ENCODE measurements at places on chromosomes 2 and 18.

- DNase-seq, result no peak
These were observed 70.1 kb upstream of the ASB18 start for GRCh38 chr2:236334122-236334876.

DNA sequence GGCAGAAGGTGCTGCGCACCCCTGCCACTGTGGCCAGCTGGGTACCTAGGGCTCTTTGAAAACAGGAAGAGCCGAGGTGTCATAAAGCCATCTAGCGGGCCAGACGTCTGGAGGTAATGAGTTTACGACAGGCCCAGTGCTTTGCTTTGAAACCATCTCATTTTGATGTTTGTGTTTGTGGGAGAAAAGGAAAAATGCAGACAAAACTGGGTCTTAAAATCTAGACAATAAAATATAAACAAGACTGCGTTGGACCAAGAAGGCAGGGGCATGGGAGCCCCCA is 3.2 kb downstream of the HOXD9 start:
- DNase-seq, result peak; percentile 72

DNA sequence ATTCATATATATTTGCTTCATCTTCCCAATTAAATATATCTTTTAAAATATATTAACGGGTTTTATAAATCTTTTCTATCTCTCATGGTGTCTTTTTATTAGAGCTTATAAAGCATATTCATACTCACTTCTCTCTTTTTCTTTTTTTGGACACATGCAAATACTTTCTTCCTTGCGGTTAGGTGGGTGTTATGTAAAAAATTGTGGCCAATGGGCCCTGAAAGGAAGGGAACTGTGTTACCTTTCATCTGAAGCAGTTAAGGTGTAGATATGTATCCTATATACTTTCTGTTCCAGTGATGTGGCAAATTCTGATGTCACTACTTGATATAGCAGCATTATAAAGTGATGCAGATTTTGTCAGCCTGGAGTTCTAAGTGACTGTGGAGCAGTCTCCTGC is 714.5 kb downstream of the PLCL1 start:
- no peak for DNase-seq

GRCh38 chr18:27412556-27412955 is 227.4 kb upstream of the CHST9 start:
- DNase-seq, result no peak

DNA sequence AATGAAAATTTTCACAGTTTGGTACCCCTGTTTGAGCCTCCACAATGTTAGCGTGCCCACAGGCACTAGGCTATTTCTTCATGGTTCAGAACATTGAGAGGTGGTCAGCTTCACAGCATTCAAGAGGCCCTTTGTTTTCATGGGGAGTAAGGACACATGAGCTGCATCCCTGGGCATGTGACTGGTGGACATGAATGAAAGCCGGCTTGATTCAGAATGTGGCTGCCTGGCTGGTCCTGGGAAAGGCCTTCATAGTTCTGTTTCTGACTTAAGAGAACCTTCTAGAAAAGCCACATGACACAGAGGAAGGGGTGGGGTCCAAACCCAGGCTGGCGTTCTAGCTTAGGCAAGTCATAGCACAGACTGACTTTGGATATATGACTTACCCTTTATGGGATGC is 420.6 kb downstream of the CMPK2 start:
- no peak for DNase-seq

- DNase-seq, result no peak
These were observed 174.0 kb upstream of the NT5C1B start for GRCh38 chr2:18763338-18763737.

DNA sequence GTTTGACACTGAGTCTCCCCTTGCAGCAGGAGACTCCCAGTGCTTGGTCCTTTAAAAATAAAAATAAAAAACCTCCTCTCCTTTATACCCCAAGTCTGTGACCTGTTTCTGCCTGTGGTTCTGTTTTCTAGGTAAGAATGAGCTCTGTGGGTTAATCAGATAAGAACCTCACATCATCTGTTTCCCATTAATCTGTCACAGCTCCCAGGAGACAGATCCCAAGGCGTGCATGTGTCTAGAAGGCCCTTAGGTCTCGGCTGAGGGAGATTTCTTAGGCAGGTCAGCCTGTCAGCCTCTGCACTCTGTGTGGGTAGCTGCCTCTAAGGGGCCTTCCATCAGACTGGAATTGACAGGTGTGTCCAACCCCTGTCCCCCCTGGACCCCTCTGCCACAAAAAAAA is 80.7 kb downstream of the FHOD3 start:
- no peak for DNase-seq

GRCh38 chr2:237567276-237568029 is 1.1 kb downstream of the PRLH start:
- DNase-seq, result no peak

GRCh38 chr18:77111449-77111848 is 21.1 kb downstream of the MBP start:
- DNase-seq, result no peak

GRCh38 chr2:38092196-38092902 is 16.4 kb upstream of the CYP1B1 start:
- DNase-seq, result no peak

DNA sequence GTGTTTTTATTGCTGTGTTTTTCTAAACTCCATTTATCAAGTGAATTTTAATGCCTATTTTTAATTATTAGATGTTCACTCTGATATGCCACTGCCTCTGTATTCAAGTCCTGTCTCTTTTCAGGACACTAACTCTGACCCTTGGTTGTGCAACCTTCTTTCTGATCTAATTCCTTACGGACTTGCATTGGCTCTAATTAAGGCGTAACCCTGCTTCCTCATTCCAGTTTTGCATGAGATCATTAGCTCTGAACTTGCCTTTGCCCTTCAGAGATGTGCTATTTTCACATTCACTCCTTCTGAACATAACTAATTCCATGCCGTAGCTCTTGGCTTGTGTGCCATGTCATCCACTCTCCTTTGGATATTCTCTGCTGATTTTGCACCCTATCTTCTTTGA is 162.5 kb upstream of the TMEFF2 start:
- no peak for DNase-seq

DNA sequence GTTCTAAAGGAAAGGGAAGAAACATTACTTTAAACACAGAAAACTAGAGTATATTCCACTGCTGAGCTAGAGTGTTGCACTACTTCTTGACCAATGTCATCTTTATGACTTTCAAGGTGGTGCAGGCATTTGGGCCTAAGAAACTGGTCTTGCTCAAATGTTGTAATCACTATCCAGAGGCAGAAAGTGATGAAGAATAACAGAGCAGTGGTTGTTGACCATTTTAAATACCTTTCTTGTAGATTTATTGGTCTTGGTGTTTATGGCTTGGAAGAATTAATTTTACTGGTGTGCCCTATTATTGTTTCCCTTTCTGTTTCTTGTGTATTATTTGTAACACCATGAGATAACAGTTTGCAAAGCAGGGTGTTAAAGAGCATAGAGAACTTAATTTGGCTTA is 56.9 kb upstream of the SCN7A start:
- DNase-seq, result no peak

GRCh38 chr2:161052214-161052613 is 108.0 kb upstream of the TANK start:
- DNase-seq, result no peak

GRCh38 chr2:101820519-101820918 is 123.0 kb downstream of the MAP4K4 start:
- DNase-seq, result no peak

DNA sequence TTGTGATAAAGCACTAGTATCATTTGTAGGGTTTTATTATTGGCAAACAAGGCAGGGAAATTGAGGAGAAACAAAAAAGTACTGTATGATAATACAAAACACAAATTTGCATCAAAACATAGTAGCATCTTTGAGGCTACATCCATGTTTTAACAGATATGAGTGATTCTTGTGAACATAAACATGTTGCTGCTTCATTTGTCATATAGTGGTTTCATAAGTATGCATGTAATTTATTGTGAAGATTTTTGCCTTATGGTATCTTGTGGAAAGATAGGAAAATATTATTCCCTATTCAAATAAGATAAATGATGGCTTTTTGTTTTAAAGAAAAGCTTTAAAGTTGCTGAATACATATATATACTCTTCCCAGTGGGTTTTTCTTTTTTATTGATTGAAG is 60.3 kb downstream of the VRK2 start:
- no peak for DNase-seq

DNA sequence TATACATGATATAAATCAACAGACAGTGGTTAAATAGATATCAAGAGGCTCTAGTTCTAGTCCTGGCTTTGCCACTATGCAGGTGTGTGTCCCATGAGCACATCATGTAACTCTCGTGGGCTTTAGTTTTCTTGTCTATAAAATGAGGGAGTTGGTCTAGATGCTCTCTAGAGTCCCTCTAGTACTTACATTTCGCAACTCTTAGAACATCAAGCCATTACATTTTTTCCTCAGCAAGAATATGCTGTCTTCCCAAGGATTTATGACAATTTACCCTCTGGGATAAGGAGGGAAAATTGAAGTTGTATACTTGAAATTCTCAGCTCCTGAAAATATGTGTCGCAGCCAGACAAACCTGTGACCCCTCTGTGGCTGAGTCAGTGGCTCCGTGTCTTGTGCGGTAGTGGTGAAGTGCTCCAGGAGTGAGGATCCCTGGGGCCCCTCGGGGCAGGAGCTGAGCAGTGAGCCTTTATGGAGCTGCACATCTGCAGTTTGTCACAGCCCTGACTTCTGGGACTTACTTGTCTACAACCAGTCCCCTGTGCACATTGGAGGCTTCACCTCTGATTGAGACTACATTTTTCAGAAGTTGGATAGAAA is 6.8 kb downstream of the PKP4 start:
- DNase-seq, result no peak

DNA sequence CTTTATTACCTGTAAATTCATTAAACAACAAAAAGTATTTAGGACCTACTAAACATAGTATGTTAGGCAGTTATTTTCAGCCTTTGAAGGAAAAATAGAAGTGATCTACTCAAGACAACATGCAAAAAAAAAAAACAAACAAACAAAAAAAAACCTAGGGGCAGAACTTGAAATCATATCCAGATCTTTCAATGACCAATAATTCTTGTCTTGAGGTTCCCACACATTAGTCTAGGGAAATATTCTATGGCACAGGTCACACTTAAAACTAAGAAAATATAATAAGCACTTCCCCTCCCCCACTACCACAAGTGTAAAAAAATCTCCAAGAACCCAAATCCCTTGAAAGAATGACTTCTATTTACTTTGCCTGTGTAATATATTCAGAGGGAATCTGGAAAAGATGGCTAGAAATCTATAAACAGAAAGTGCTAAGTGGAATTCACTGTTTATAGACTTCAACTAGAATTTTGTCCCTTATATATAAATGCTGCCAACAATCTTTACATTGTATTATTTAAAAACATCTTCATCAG is 3.5 kb downstream of the PELI1 start:
- no peak for DNase-seq

DNA sequence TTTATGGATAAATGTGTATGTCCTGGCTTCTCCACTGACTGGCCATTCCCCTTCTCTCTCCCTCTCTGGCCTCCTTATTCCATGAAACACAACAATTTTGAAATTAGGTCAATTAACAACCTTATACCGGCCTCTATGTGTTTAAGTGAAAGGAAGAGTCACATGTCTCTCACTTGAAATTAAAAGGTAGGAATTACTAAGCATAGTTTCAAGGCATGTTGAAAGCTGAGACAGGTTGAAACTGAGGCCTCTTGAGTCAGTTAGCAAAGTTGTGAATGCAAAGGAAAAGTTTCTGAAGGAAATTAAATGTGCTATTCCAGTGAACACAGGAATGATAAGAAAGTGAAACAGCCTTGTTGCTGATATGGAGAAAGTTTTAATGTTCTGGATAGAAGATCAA is 69.7 kb downstream of the ADAM23 start:
- DNase-seq, result no peak

DNA sequence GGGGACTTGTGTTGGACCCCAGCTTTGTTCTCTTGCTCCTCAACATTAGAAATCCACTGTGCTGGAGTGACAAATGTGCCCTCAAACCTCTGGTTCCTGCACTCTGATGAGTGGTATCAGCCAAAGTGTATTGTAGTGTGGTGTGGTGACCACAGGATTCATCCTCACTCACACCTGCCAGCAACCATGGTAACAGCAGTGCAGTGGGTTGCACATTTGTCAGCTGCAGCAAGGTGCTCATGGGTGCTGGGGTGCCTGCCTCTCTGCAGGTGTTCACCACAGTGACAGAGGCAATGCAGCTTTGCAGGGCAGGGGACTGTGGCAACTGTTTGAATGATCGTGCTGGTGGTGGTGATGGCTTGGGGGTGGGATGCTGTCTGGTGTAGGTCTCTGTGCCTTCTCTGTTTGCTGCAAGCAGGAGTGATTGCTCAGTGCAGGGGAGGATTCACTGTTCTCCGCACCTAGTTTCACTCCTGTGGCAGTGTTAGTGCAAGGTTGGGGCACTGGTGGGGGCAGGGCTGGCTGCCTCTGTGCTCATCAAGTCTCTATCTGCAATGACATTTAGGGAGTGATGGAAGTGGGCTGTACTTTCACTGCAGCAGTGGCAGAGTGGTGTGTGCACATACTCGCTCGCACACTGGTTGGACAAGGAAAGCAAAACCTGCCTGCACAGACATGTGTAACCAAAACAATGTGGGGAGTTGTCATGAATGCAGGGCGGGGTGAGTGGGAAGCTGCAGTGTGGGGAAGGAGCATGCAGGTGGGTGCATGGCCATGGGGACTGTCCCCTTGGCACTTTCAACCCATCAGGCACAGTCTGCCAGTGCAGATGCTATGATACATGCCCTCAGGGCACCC is 301.1 kb downstream of the PIK3C3 start:
- DNase-seq, result no peak

- peak; percentile 9 for DNase-seq
These were observed 107.5 kb downstream of the FAM210A start for GRCh38 chr18:13618760-13619438.

DNA sequence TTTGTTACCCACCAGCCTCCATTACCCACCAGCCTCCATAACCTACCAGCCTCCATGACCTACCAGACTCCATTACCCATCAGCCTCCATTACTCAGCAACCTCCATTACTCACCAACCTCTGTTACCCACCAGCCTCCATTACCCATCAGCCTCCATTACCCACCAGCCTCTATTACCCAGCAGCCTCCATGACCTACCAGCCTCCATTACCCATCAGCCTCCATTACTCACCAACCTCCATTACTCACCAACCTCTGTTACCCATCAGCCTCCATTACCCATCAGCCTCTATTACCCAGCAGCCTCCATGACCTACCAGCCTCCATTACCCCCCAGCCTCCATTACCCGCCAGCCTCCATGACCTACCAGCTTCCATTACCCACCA is 133.3 kb upstream of the HS6ST1 start:
- DNase-seq, result no peak

DNA sequence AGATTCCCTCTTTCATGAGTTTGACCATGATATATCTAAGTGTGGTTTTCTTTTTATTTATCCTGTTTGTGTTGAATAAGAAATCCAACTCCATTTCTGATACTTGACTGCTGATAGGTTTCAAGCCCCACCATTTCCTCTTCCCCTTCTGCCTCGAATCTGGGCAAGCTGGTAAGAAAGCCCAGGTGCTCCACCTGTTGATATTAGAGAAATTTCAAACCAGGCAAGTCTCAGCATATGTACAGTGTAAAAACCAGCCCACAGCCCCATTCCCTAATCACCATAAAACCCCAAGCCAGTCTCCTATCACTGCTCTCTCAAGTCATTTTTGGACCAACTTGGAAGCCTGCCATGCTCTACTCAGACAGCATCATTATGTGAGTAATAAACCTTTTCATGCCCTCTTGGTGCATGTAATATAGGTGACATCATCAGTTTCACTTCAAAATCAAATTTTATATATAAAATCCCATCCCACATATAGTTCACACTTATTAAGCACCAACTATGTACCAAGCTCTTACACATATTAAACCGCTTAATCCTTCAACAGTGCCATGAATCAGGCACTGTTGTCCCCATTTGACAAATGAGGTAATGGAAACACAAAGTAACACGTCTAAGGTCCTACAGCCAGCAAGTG is 46.6 kb downstream of the SMAD2 start:
- DNase-seq, result no peak

Data from dermis microvascular lymphatic vessel endothelial cell (primary cell).